Femur (tissue), 1 donor: ENCODE measurements at places on chromosomes 2 and 18.
A peak's percentile ranks its signal among the peaks of the same experiment; 100 is the strongest.

DNA sequence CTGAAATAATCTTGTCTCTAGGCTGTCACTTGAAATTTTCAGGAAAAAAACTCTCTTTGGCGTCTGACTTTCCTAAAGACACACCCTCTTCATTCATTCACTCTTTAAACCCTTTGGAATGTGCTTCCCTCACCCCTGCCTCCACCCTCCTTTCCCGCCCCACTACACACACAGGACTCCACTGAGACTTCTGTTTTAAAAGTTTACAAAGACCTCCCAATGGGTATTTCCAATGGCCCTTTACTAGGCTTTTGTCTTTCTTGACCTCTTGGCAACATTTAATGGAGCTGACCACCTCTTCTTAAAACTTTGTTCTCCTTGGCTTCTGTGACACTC lies 96.1 kb downstream of the RBMS1 start:
- DNase-seq, result no peak

DNA sequence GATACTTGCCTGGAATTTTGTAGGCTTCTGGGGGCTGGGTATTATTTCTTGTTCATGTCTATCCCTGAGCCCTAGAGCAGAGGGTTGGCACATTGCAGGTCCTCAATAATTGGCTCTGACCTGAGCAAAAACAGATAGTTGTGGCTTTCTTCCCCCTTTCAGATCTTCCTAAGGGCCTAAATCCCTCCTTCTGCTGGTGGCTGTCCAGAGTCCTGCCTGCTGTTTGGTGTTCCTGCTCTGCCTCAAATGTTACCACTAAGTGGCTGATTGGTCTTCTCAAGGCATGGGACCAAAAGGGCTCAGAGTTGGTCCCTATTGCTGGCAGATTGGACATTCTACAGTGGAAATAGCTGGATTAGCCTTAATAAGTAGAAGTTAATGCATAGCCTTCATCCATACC lies 1.1 kb upstream of the CRYGB start:
- DNase-seq, result no peak

- no peak for DNase-seq
These were observed 118.0 kb downstream of the MBP start for GRCh38 chr18:77014538-77014937.

DNA sequence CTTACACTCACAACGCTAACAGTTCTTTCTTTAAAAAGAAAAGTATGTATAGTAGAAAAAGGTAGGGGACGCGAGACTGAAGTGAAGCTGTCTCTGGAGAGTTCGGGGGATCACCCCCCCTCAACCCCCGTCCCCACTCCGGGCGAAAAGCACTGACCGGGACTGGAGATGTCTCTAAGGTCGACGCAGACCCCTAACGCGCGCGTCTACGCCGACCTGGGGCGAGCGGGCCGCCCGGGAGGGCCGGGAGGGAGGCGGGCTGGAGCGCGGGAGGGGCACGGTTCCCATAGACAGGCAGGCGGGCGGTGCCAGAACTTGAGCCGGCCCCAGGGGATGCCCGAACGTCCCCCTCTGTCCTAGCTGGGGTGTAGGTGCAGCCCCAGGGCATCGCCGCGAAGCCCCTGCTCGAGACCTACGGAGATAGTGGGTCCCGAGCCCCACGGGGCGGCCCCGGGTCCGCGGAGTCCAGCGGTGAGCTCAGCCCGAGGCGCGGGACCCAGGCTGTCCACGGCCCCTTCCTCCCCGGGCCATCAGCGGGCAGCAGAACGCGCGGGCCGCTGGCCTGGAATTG lies 82.2 kb downstream of the CHRNA1 start:
- DNase-seq, result peak; percentile 67

- DNase-seq, result no peak
These were observed 291.6 kb downstream of the PLCL1 start for GRCh38 chr2:198096002-198096401.

GRCh38 chr18:25503567-25504081 lies 151.7 kb upstream of the ZNF521 start:
- peak; percentile 81 for DNase-seq

GRCh38 chr2:36584148-36584794 lies 13.7 kb downstream of the FEZ2 start:
- DNase-seq, result no peak

DNA sequence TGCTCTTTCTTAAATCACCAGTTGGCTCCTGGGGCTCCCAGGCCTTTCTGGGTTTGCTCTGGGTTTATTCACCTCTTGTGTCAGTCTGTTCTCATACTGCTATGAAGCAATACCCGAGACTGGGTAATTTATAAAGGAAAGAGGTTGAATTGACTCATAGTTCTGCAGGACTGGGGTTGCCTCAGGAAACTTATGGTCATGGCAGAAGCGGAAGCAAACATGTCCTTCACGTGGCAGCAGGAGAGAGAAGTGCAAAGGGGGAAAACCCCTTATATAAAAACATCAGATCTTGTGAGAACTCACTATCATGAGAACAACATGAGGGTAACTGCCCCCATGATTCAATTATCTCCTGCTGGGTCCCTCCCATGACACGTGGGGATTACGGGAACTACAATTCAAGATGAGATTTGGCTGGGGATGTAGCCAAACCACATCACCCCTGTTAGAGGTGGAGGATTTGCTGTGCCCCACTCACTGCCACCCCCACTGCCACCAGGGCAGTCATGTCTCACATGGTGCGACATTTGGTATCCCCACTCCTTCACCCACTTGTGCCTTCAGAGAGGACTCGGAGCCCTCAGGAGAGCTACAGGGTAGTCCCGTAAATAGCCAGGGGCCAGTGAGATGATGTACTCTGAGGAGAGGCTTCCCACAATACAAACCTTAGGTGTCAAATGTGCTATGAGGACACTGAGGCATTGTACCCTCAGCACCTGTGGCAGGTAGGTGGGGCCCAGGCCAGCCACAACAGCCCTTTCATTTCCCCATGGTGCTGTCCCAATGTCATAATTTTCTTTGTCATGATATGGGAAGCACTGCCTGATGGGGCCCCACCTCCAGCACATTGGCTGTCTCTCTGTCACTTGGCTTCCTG lies 35.7 kb downstream of the CDC42EP3 start:
- no peak for DNase-seq

DNA sequence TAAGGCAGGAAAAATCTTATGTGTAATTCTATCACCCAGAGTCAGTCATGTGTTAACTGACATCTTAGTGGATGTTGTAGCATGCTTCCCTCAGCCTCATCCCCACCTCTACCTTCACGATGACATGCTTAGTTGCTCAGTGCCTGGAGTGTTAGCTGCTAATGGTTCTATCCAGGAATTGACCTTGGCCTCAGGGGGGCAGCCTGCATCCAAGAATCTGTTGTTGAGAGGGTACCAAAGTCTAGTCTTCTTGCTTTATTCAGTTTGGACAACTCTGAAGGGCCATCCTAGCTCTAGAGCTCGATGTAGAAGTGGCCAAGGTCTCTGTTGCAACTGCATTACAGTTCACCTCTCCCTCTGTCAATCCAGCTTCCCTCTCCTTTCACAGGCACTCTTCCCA lies 61.2 kb downstream of the ACYP2 start:
- DNase-seq, result peak; percentile 65

- DNase-seq, result no peak
These were observed 379.8 kb downstream of the TSN start for GRCh38 chr2:122135021-122135937.

- DNase-seq, result no peak
These were observed 86.4 kb downstream of the BIN1 start for GRCh38 chr2:127020536-127020935.

DNA sequence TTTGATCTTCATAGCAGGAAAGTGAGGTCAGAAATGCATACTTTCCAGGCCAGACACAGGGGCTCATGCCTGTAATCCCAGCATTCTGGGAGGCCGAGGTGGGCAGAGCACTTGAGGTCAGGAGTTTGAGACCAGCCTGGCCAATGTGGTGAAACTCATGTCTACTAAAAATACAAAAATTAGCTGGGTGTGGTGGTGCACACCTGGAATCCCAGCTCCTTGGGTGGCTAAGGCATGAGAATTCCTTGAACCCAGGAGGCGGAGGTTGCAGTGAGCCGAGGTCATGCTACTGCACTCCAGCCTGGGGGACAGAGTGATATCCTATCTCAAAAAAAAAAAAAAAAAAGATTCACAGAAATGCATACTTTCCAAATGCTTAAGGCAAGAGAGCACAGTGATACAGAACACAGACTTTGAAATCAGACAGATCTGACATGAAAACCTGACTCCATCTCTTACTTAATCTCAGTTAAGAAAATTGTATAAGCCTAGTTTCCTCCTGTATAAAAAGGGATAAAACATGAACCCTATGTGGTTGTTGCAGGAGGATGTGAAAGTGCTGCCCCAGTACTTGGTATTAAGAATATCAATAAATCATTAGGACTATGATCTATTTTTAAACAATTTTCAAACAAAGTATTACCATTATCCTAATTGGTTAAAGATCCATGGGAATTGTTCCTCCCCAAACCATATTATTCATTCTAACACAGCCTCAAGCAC lies 26.4 kb downstream of the COBLL1 start:
- no peak for DNase-seq

DNA sequence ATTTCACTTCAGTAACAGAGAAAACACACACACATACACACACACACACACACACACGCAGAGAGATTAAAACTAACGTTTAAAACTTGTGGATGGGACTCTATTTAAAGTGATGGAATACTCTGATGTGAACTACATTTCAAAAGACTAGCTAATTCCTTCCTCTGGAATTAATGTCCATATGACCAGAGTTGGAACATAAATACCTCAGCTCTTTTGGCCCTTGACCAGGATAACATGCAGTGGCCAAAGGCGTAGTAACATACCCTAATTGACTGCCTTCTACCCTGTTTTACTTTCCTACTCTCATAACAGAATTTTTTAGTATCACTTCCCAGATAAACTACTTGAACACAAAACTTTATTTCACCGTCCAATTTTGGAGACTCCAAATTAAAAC lies 671.3 kb upstream of the CHAC2 start:
- no peak for DNase-seq

DNA sequence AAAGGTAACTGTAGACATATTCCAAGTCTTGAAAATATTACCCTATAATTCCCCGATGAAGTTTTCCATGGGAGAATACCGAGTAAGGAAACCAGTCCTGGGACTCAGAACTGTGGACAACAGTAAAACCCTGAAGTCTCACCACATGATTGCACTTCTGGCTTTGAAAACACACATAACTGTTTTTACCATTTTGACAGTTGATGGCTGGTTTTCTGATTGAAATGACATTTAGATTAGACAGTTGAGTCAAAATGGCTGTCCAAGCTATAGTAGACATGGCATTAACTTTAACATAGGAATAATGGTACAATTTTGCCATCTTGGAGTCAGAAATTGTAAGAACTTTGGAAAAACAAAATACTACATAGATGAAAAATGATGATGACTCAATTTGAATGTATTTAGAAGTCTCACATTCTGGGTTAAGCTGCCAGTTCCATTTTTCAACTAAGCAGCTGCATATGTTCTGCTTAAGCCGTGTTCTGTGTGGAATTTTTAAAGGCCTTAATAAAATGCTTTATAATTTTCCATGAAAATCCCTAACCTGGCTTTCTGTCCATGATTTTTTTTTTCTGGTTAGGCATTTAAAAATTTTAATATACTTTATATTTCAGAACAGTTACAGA lies 38.3 kb upstream of the WIPF1 start:
- no peak for DNase-seq

DNA sequence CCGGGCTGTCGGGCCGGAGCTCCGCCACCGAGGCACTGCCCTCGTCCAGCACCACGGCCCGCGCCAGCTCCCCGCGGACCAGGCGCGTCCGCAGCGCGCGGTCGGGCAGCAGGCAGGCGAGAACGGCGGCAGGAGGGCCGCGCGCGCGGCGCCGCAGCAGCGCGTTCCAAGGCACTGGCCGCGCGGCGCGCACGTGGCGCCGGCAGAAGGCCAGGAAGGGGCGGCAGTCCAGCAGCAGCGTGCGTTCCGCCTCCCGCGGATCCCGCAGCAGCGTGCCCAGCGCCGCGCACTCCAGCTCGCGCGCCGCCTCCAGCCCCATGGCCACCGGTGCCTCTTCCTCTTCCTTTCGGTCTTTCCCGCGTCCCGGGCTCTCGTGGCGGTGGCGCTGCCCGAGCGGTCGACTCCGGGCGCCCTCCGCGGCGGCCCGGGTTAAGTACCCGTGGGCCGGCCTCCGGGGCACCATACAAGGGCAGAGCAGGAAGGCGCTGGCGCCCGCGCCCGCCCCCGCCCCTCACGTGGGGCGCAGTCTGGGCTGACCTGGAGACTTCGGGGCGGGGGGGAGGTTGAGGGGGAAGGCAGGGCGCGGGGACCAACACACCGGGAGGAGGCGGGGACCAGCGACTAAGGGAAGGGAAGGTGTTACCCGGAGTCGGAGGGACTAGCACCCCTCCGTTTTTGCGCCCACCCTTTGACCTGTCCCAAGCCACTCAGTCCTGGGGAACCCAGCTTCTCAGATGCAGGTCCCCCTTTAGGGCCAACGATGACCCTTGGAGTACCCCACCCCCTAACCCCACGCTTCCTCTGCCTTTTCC lies at the start of gene DUSP2:
Gene DUSP2 (minus strand): TSS at position 405 of the 812 bp plus-strand sequence. CDS start 86 bp downstream, at position 319.
- peak; percentile 82 for DNase-seq

DNA sequence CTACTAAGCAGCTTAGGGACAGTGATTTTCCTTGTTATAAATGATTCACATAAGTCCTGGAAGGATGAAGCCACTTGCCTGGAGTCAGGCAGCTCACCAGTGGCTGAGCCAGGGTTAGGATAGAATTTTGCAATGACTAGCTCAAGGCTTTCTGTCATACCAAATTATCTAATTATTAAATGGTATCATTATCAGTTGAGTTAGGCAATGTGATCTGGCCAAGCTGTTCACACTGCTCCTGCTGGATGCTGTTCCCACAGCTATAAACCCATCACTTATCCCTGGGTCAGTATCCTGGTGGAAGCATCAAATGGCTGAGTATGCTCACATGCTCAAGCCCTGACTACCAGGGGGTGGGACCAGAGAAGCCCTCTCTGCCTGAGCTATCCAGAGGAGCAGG lies 235.2 kb downstream of the MTX2 start:
- DNase-seq, result no peak

GRCh38 chr2:65456064-65456463 lies 23.7 kb upstream of the SPRED2 start:
- no peak for DNase-seq

- DNase-seq, result no peak
These were observed 129.8 kb downstream of the MYO3B start for GRCh38 chr2:170307555-170308351.

DNA sequence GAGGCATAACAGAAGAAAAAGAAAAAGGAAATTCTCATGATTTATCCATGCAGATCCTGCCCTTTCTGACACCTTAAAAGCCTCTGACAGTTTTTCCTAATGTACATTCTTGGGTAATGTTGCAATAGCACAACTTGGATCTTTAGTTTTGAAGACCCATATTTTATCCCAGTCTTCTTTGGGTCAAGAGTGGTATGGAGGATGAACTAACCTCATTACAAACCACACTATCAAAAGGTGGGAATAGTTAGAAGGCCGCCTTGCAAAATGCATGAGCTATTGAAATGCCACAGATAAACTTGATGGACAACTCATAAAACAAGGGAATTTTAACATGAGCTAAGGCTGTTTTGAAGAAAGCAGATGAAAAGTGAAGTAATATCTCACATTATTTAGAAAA lies 1479.8 kb upstream of the ACVR2A start:
- no peak for DNase-seq

DNA sequence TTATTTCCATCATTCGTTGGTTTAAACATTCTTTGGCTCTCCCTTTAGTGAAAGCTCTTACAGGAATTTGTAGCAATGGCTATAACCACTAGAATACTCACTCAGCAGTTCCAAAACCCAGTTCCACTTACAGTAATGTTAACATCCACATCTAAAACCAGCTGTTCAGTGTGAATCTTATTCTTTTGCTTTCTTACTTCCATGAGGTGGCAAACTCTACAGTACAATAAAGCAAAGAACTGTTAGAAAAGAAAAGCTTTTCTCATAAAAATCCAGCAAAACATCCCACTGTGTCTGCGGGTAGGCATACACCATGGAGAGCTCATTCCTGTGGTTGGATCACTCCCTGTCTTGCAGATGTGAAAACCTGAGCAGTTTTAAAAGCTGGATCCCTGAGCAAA lies 147.1 kb downstream of the ARHGAP28 start:
- DNase-seq, result no peak
